CD4-positive, alpha-beta T cell (primary cell): ENCODE measurements at places on chromosomes 1 and 21.

DNA sequence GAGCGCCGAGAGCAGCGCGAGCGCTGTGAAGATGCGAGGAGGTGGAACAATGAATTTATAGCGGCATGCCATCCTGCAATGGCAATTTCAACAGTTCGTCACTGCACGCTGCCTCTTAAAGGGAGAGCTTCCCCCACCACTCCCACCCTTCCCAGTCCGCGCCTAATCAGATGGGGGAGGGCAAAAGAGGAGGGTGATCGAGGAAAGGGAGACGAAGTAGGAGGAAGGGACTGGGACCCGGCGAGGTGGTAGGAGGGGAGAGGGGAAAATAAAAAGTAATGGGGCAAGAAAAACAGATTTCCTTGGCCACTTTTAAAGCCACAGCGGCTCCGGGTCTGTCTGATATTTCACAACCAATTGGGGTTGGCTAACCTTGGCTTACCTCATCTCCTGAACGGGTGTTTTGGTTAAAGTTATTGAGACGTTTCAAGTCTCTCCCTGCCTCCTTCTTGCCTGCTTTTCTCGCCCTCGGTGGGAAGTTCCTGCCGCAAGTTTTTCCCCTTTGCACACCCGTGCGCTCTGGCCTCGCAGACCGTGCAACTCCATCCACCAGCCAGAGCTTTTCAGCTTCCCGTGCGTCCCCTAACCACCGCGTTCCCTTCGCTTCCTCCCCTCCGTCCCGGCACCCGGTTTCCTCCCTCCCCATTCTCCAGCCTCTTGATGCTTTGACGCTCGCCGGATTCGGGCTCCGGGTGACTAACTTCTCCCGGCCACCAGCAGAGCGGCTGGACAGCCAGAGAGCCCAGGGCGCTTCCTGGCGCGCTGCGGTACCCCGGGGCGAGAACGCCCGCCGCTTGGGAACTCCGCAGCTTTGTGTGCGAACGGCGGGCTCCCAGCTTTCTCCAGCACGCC is at the start of gene ADAMTS5:
ADAMTS5 (minus strand) TSS at position 27 of the 852 bp plus-strand sequence. CDS start 697 bp downstream, outside the sequence.
- no peak for DNase-seq

DNA sequence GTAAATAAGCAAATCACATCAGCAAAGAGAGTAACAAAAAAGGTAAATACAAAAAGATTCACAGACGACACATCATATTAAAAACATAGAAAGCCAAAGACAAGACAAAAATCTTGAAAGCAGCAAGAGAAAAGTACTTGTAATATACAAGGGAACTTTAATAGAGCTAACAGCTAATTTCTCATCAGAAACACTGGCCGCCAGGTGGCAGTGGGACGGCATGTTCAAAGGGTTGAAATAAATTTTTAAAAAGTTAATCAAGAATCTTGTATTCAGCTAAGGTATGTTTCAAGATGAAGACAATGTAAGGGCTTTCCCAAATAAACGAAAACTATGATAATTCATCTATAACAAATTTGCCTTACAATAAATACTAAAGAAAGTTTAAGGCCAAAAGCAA is 358.1 kb downstream of the LRRIQ3 start:
- no peak for DNase-seq

DNA sequence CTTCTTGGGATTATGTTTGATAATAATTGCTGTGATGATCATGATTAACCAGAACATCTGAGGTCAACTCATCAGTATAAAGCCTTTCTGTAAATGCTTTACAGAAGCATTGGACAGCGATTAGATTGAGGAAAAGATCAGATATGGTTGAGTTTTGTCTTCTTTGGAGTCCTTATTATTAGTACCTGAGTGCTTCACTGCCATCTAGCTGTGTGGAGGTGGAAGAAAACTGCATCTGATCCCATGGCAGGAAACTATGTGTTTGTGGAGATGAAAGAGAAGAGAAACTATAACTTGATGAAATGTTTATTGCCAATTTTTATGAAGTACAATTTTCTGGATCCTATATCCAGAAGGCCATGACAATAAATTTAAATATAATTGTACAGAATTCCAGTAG is 11.4 kb downstream of the FLG2 start:
- no peak for DNase-seq

- DNase-seq, result peak; percentile 69
These were observed at the start of gene NADK for GRCh38 chr1:1777950-1778662. TSS of gene NADK (minus strand) at chr1:1778470. CDS start at chr1:1765406, 13,064 bp downstream.

DNA sequence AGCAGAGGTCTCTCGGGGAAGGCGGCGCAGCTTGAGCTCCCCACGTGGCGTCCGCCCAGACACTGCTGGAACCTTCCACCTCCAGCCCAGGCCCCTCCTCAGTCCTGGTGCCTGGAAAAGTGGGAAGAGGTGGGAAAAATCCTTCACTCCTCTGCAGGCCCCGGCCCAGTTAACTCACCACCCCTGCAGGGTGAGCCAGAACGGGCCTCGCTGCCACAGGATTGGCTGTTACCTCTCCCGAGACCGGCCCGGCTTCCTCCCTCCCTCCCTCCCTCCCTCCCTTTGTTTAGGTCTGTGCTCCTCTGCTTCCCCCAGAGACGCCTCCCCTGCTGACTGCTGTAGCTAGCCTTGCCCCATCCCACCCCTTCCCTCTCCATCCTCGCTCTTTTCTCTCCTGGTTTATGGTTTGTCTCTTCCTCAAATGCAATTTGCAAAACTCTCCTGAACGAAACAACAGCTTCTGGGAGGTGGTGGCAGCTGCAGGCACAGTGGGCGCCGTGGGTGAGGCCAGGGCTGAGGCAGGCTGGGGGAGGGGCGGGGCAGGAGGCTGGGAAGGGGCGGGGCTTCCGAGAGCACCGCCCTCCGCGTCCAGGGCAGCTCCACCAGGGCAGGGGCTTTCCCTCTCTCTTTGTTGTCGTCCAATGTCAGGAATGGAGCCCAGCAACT is 6.5 kb downstream of the CAPN9 start:
- peak; percentile 61 for DNase-seq

DNA sequence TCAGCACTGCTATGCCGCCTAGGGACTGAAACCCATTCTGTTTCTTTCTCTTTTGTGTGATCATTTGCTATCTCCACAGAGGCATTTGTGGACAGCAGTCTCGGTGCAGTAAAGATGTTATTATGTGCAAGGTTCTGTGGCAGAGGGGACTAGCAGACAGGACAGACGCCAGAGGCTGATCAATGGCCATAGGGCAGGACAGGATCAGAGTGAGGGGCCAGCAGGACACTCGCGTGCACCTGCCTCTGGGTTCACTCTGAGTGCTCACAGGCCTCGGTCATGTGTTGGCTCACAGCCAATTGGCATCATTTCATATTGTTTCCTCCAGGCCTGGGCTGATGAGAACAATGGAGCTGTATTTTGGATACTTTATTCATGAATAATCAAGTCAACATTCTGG is 212.6 kb downstream of the TGFB2 start:
- no peak for DNase-seq

- DNase-seq, result no peak
These were observed 48.4 kb downstream of the SLAMF6 start for GRCh38 chr1:160474392-160475242.

- no peak for DNase-seq
These were observed 439.4 kb downstream of the PTPRU start for GRCh38 chr1:29675481-29676263.

GRCh38 chr21:42308161-42308913 is 6.9 kb downstream of the TFF3 start:
- DNase-seq, result no peak

GRCh38 chr1:206905295-206906164 is 8.3 kb downstream of the IL24 start:
- DNase-seq, result no peak

DNA sequence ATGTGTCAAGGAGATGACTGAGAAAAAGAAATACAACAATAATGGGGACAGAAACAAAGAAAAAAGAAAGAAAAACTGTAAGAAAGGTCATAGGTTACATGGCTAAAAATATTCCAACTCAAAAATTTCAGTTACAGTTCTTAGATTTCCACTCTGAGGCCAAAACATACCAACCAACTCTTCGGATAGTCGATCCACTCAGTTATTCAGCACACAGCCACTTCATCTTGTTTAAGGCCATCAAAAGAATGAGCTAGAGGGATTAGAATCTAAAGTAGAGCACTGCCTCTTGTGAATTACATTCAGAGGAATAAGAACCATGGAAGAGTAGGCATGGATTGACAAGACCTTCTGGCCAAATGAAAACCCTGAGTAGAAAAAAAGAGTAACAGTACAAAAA is 277.0 kb downstream of the MRPL39 start:
- DNase-seq, result no peak

- DNase-seq, result no peak
These were observed 438.3 kb downstream of the CAMTA1 start for GRCh38 chr1:7223334-7224080.

GRCh38 chr1:200912737-200913407 is 18.2 kb downstream of the INAVA start:
- DNase-seq, result no peak

GRCh38 chr1:50880373-50880772 is 79.7 kb downstream of the FAF1 start:
- no peak for DNase-seq

GRCh38 chr1:212189352-212189738 is 95.9 kb upstream of the PPP2R5A start:
- no peak for DNase-seq

GRCh38 chr1:56644064-56644918 is 823 bp upstream of the PRKAA2 start:
- DNase-seq, result no peak

DNA sequence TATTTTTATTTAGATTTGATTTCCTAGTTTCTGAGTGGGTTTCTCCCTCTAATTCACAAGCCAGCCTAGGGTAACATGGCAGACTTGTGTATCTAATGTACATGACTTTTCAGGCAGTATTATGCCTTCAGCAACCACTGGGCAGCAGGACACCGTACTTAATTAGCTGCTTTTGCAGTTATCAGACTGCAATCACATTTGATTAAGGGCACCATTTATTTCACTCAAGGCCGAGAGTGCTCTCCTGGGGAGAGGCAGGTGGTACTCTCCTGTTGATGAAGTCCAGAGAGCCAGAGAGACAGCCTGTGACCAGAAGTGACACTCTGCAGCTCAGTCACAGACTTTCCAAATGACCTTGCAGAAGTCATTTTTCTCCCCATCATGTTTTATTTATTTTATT is 18.7 kb downstream of the CYYR1 start:
- no peak for DNase-seq

- no peak for DNase-seq
These were observed 52.9 kb downstream of the FOXJ3 start for GRCh38 chr1:42282024-42282579.

GRCh38 chr1:174469687-174470086 is 21.9 kb downstream of the GPR52 start:
- no peak for DNase-seq

DNA sequence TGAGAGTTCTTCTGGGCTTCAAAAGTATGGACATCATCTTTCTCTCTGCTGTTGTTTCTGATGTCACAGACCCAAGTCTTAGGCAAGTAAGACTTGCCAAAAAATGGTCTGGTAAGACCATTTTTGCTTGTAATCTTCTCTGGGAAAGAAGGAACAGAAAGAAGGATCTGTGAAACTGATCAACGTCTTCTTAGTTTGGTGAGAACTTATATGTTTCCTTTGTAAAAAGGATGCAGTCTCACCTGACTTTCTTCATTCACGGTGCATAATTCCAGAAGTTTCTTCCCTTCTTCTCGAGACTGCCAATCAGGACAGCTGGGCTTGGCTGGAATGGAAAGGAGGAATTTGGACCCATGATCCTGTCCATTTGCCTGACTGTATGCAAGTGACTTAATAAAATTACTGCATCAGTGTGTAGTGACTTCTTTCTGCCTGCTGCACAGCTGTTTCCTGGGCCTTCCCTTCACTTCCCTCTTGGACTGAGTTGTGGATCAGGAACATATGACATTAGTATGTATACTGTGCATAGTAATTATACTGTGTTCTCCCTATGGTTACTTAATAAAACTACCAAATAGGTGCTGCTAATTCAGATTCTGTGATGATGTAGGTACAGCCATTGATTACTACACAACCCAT is 7.6 kb upstream of the DENND1B start:
- no peak for DNase-seq

- DNase-seq, result no peak
These were observed 33.5 kb downstream of the UTP25 start for GRCh38 chr1:209861242-209861641.

DNA sequence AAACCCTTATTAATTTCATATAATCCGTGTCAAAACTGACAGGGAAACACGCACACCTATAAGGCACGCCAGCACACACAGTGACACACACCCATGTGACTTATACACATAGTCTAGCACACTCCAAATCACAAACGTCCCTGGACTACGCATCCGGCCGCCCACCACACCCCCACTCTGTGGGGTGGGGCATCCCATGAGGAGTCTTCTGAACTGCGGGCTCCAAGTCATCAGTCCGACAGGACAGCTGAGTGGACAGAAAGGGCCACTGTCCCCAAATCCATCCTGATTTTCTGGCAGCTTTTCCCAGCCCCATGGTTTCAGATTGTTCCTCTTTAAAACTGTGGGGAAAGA is 829 bp downstream of the PEA15 start:
- peak; percentile 35 for DNase-seq

DNA sequence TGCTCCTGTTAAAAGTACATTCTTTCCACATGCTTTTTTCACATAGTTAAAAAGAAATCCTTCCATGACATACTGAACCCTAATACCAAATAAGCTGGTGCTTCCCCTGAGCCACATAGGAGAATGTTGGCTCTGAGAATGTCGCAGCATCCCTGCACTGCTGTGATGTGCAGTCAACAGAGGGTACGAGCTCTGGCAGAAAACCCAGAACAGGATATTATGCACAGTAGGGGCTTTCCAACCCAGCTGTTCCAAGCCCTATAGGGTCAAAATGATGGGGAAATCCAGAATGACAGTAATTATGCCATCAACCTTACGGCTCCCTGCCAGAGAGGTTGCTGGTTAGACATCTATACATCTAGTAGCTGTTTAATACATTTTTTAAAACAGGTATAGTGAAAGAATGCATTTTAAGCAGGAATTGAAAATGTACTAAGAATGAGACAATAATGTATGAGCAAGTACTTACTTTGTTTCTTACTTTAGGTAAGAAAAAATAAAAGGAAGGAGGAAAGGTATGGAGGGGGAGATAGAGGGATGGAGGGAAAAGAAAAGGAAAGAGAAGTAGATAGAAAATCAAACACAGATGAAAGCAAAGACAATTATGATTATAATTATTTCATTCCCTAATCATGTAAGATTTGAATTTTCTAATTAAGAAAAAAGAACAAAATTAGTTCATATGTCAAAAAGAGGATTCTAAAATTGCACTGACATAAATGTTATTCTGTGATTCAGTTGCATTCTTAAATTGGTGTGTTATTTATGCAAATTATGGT is 126.0 kb downstream of the NR5A2 start:
- DNase-seq, result peak; percentile 79

GRCh38 chr1:46527474-46528296 is 23.8 kb downstream of the KNCN start:
- peak; percentile 57 for DNase-seq

DNA sequence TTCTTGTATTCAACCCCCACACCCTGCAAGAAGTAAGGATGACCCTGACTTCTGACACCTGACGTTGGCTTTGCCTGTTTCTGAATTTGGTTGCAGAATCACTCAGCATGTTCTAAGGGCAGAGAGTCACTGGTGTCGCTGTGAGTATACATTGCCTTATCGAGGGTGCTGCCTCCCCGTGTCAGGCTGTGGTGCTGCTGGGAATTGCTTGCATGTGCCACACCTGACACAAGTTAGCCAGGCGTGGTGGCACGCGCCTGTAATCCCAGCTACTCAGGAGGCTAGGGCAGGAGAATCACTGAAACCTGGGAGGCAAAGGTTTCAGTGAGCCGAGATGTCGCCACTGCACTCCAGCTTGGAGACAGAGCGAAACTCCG is 45.9 kb downstream of the WDR4 start:
- peak; percentile 45 for DNase-seq

GRCh38 chr1:236200925-236201324 is 58.6 kb downstream of the GPR137B start:
- DNase-seq, result no peak

GRCh38 chr1:147815503-147815902 is 55.1 kb upstream of the GJA5 start:
- no peak for DNase-seq
